Inflammatory macrophage (primary cell): ENCODE measurements at places on chromosomes 6 and 20.

- DNase-seq = no peak
These were observed 60.1 kb downstream of the FBXO5 start for GRCh38 chr6:152922706-152923105.

GRCh38 chr20:17377231-17377630 lies 150.4 kb downstream of the PCSK2 start:
- no peak for DNase-seq

- no peak for DNase-seq
These were observed 30.1 kb downstream of the TMEM74B start for GRCh38 chr20:1154691-1155090.

GRCh38 chr6:103273048-103273447 lies 1586.7 kb downstream of the HACE1 start:
- DNase-seq = no peak

DNA sequence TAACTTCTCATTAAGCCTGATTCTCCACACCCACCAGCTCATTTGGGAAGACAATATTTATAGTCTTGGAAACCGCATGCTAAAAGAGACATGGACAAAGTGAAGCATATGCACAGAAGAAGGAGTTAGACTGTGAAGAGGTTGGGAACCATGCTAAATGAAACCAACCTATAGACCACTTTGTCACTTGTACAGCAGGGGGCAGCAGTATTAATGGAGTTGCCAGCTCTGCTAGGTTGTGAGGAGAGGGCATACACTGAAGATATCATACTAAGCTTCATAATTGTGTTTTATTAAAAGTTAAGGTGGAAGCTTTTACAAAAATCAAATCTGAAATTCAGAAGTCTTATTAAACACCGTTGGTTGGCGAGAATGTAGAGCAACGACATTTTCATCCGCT lies 38.3 kb upstream of the HMGCLL1 start:
- peak; percentile 11 for DNase-seq

GRCh38 chr6:4922488-4923037 lies 81.3 kb downstream of the RPP40 start:
- no peak for DNase-seq

DNA sequence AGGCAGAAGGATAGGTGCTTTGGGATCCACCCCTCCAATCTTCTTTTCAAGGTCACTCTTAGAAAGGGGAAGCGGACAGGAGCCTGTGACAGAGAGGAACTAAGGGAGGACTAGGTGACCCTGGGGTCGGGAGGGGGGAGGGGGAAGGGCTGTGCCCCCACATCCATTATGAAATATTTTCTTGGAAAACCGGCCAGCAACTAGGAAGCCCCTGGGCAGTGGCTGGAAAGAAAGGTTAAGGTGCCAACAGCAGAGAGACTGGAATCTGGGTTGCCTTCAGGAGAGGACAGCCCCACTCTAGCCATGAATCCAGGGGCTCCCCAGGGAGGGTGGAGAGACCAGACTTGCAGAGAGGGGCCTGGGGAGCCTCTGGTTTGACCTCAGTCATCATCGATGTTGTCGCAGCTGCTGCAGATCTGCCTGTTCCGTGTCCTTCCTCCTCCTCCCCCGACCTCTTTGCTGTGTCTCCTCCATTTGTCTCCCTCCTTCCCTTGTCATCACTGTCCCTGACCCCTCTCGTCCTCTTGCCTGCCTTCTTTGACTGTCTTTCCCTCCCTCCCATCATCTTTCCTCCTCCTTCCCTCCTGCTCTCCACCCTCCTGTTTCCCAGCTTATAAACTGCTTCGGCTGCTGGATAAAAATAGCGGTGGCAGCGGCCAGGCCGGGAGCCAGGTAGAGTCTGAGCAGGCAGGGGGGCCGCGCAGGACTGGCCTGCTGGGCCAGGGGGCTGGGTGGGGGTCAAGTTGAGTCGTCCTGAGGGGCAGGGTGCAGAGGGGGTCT lies 3.2 kb downstream of the SLC29A1 start:
- no peak for DNase-seq

DNA sequence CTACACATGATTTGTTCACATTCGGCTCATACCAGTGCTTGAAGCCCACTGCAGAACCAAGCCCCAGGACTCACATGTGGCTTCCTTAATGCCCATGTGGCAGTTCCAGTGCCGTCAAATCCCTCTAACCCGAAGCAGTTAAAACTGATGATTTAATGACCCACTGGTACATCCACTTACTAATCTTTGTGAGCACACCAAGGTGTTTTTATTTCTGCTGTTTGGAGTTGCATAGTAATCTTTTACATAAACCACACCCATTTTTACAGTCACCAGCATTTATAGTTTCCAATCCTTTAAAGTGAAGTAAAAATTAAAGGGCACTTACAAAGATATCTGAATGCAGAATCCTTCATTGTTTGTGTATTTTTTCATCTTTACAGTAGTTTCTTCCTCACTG lies 232.0 kb downstream of the ANKRD60 start:
- no peak for DNase-seq

DNA sequence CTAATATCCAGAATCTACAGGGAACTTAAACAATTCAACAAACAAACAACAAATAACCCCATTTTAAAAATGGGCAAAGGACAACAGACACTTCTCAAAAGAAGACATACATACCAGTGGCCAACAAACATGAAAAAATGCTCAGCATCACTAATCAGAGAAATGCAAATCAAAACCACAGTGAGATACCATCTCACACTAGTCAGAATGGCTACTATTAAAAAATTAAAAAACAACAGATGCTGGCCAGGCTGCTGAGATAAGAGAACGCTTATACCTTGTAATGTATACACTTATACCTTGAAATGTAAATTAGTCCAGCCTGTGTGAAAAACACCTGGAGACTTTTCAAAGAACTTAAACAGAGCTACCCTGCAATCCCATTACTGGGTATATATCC lies 166.8 kb downstream of the IBTK start:
- DNase-seq = no peak

DNA sequence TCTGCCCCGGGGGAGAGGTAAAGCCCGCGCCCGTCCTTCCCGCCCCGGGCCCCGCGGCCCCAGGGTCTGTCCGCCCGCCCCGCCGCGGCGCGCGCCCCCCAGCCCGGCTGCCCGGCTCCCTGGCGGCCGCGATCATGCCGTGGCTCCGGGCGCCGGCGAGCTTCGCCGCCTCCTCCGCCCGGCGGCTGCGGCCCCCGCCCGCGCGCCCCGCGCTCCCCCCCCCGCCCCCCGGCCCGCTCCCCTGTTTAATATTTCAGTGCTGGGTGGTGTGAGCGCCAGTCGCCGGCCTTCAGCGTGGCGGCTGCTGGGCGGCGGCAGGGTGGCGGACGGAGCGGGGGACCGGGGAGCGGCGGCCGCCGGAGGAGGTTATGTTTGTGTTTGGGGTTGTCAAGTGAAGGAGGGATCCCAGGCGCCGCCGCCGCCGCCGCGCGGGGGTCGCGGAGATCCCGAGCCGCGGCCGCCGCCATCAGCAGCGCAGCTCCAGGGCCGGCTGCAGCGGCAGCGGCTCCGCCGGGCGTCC lies at the start of gene HIVEP1:
Gene HIVEP1, plus strand, starts transcription at position 275 of the 520 bp plus-strand sequence. CDS start 3,317 bp downstream, outside the sequence.
- peak; percentile 35 for DNase-seq

DNA sequence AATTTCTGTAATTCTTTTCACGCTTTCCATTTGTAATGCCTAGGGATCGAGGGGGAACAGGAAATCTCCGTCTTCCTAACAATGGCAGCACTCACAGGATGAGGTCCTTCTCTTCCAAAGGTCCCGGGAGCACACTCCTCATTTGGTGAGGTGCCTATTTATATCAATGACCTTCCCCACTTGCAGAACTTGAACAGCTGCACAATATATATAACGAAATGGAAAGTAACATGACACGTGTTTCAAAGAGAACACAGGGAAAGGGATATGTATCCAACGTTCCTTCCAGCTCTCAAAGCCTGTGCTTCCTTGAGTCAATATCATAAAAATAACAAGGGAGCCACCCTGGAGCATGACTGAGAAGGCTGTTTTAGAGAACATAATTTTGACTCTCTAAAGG lies 78.6 kb upstream of the RBM24 start:
- no peak for DNase-seq

- DNase-seq = no peak
These were observed 320 bp downstream of the GSTA4 start for GRCh38 chr6:52994839-52995088.

DNA sequence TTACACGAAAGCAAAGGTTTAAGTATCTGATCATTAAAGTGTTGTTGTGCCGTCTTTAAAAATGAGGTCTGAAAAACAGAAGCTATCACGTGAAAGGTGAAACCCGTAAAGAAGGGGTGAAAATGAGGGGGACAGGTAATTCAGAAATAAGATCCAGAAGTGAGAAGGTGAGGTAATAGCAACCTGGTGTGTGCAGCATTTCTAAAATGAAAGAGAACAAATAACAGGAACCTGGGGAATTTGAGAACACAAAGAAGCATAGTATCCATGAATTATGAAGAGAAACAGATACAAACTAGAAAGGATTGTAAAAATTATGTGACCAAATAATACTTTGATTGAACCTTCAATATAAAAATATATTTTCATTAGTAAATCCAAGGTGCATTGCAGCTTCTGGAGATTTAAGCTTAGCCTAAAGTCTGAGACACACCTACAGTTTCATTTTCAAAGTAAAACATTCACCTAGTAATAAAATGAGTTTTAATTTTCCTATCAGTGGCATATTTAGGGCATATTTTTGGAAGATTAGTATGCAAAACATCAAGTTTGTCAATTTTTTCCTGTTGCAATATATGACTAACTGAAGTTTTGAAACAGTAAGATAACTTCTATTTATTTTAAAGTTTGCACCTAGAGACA lies 1.4 kb downstream of the HEY2 start:
- no peak for DNase-seq

DNA sequence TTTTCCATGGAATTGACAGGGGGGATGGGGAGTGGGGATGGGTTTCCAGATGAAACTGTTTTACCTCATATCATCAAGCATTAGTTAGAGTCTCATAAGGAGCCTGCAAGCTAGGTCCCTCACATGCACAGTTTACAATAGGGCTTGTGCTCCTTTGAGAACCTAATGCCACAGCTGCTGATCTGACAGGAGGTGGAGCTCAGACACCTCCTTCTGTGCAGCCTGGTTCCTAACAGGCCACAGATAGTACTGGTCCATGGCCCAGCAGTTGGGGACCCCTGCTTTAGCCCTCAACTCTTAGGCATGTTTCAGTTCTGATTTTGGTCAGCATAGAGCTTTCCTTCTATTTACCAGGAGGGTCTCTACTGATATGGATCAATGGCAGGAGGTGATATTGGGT lies 251.6 kb downstream of the LAMA2 start:
- DNase-seq = no peak

- no peak for DNase-seq
These were observed 90.5 kb downstream of the SAMD3 start for GRCh38 chr6:130132286-130132701.

DNA sequence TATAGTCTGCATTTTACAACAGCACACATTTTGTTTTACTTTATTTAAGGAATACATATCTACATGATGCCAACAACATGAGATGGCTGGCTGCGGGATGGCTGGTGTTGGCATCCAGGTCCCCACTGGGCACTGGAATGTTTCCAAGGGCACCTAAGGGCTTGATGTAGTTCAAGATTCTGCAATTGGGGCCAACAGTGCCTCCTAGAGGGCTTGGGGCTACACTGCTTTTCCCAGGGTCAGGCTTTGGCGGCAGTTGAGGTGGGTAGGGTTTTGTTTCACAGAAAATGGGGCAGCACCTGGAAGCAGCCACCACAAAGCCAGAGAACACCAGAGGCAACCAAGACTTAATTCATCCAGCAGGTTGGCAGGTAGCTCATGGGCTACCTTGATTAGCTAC lies 202.2 kb upstream of the PRND start:
- DNase-seq = peak; percentile 66

- no peak for DNase-seq
These were observed 176.4 kb downstream of the SAMD5 start for GRCh38 chr6:147684906-147685305.

DNA sequence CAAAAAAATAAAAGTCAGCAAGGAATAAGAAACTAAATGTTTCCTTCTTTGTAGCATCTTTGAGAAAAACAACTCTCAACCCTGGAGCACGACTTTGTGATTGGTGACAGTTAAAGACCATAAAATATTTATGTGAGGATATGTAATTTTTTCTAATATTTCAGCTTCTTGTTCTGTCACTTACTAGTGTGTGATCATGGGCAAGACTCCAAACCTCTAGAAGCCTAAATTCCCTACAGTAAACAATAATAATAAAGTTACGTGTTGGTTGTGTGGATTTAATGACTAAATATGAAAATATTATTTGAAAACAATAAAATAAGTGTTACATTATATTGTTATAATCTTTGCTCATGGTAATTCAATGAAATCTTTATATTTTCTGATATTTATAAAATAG lies 735.6 kb upstream of the MARCKS start:
- DNase-seq = no peak

DNA sequence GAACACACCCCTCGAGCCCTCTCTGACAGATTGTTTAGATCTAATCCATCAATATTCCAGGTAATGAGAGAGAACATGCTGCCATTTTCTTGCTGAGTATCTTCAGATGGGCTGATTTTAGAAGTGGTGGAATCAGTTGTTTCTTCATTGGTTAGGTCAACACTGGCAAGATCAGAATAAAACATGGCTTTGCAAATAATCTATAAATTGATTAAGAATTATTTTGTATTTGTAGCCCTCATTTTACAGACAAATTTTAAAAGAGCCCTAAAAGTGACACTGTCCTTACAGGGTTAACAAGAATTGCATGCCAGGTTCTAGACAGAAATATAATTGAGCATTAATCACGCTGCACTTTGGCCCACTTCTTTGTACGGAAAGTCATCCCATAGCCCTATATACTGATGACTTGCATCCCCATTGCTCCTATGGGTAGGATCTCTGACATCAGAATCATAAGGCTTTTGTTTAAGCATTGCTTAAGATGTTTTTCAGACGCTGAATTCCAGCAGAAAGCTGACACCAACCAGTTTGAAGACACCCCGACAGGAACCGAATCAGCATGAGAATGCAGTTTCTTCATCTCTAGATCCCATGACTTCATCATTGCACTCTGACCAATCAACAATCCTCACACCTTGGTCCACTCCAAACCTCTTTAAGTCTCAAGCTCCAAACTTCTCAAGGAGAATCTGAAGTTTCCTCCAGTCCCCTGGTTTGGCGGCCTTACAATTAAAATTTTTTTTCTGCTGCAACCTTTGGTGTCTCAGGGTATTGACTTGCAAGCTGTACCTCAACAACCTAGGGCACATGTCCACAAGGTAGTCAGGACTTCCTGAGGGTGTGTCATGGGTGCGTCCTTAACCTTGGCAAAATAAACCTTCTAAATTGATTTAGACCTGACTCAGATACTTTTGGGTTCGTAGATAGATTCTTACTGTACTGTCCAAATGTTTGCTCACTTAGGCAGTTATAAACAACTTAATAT lies 7.8 kb downstream of the TDP2 start:
- peak; percentile 97 for DNase-seq

- no peak for DNase-seq
These were observed 29.6 kb upstream of the MICB start for GRCh38 chr6:31468311-31468710.

- DNase-seq = no peak
These were observed 103.7 kb downstream of the MYO6 start for GRCh38 chr6:75852721-75853120.

GRCh38 chr20:64161356-64162238 lies 2.7 kb upstream of the MYT1 start:
- DNase-seq = peak; percentile 9
